ENCODE measurements at places on chromosomes 4 and X. TPM values are rescaled to one million over a fixed set of nuclear protein-coding genes. Genes with fewer than 3 reads are reported as not detected.

- no peaks in the 10 kb centered on the region for H3K36me3 ChIP-seq
- no peak overlapping the region for H3K27ac ChIP-seq
- H3K4me3 ChIP-seq, result no peak overlapping the region
- no peaks in the 10 kb centered on the region for H3K4me1 ChIP-seq
- no peak for DNase-seq
Observed at GRCh38 chr4:128462103-128462783, 174.6 kb upstream of the PGRMC2 start.

DNA sequence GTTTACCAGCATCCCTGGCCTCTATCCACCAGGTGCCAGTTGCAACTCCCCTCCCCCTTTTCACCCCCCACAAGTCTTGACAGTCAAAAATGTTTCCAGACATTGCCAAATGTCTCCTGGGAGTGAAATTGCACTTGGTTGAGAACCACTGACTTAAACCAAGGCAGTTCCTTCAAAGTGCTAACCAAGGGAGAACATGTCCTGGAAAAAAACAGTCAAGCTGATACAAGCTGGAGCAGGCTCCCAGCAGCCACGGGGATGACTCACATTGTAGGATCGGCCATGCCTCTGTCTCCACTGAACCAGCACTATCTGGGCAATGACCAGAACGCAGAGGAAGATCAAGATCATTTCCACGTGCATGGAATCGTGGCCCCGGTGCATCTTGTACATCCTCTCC is 11.4 kb downstream of the RNF175 start:
- no peak for DNase-seq
- no peaks in the 10 kb centered on the region for H3K36me3 ChIP-seq
- H3K27me3 ChIP-seq, result no peaks in the 10 kb centered on the region
- H3K4me3 ChIP-seq, result no peak overlapping the region
- H3K27ac ChIP-seq, result no peak overlapping the region

Gene SPANXA2
- total RNA-seq, result not detected

Gene DTHD1
- not detected for total RNA-seq

DNA sequence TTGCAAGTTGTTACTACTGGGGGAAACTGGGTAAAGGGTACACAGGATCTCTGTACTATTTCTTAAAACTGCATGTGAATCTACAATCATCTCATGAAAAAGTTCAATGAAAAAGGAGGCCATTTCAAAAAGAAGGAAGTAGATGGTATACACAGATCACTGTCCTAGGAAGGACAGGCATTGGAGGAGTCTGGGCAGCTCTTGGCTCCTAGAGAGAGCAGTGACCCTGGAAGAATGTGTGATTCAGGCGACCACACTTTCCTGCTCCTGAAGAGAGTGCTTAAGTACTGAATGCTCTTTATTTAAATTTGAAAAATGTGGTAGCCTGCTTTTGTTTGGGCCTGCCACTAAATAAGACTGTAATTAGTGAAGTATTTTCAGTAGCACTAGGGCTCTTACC is 318.1 kb upstream of the CASK start:
- no peaks in the 10 kb centered on the region for H3K27me3 ChIP-seq
- H3K4me1 ChIP-seq, result no peaks in the 10 kb centered on the region
- no peaks in the 10 kb centered on the region for H3K36me3 ChIP-seq
